ENCODE measurements at places on chromosomes 4 and X. TPM values are rescaled to one million over a fixed set of nuclear protein-coding genes. Genes with fewer than 3 reads are reported as not detected.

DNA sequence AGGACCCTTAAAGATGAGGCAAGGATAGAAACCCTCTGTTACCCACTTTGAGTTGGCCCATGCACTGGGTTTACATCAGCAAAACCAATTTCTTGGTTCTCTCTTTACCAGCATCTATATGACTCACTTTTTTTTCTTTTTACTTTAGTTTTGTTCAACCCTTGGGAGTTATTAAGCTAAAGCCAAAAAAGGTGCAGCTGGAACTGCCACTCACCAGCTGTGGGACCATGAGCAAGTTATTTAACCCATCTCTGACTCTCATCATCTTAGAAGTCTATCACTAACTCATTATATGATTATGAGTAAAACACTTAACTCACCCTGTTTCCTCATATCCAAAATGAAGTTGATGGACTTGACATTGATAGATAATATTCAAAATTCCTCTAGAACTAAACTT lies 53.4 kb downstream of the GABRB1 start:
- DNase-seq, result no peak
- H3K27ac ChIP-seq, result no peak overlapping the region
- no peaks in the 10 kb centered on the region for H3K36me3 ChIP-seq
- no peaks in the 10 kb centered on the region for H3K4me1 ChIP-seq
- H3K27me3 ChIP-seq, result no peaks in the 10 kb centered on the region

- no peak for DNase-seq
- H3K27ac ChIP-seq, result no peak overlapping the region
- H3K36me3 ChIP-seq, result peaks cover 18% of the 10 kb centered on the region
- H3K27me3 ChIP-seq, result no peaks in the 10 kb centered on the region
Measured at GRCh38 chrX:41720125-41720779, 3.7 kb upstream of the GPR82 start.

Gene SLC9A6
- total RNA-seq, result 17.8 TPM

DNA sequence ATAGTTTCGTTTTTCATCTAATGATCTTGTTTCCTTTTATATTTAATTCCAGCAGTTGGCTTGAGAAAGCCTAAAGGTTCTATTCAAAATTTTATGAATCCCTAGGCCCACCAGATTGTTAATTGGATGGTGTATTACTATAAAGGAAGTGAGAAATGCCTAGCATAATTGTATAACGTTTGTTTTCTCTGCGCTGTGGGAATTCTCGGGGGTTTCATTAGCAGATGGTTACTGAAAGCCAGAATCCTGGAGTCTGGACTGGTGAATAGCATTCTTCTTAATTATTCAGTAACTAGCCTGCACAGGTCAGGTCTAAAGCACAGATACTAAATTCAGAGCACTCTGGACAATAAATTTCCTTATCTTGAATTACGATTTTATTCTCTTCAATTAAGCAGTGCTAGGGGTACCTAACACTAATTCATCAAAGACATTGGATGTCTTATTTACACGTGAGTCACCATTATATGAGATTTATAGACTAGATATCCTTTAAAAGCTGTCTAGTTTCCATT lies 459.4 kb downstream of the DTHD1 start:
- H3K4me1 ChIP-seq, result no peaks in the 10 kb centered on the region
- H3K27me3 ChIP-seq, result no peaks in the 10 kb centered on the region
- H3K36me3 ChIP-seq, result no peaks in the 10 kb centered on the region
- no peak for DNase-seq
